ENCODE measurements at places on chromosomes 2 and 18.
A peak's percentile ranks its signal among the peaks of the same experiment; 100 is the strongest.

DNA sequence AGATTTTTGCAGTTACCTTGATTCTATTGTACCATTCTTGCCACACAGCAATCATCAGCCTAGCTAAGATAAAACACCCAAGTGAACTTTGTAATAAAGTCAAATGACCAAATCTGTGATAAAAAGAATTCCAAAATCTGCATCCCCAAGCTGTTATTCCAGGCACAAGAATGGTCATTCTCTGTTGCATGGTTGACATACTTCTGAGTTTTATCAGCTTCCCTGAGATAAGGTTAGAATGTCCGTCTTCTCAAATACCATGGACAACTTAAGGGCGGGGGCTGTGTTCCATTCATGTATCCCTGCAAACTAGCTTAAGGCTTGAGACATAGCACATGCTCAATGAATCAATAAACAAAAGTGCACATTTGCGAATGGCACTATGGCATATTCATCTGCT lies 8.1 kb upstream of the BMP10 start:
- DNase-seq = no peak

GRCh38 chr2:229230256-229230655 lies 40.8 kb downstream of the PID1 start:
- no peak for DNase-seq

DNA sequence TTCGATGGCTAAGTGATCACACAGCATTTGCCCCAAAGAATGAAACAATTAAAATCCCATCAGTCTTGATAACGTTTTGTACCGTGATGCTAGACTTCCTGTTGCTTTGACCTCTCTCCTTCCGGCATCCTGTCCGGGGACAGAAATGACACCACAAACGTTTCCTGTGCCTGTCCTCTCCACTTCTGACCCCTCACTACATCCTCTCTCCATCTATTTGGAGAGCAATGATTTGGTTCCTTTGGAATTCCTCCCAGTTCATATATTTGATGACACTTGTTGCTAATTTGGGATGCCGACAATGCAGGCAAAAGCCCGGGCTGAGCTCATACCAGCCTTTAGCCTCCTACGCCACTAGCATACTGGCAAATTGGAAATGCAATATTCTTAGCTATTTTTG lies 151.2 kb upstream of the CCDC68 start:
- no peak for DNase-seq

GRCh38 chr2:236610991-236611821 lies 41.6 kb downstream of the ACKR3 start:
- peak; percentile 66 for DNase-seq

- no peak for DNase-seq
Observed at GRCh38 chr2:189870381-189871085, 86.3 kb downstream of the PMS1 start.

- DNase-seq = no peak
Observed at GRCh38 chr18:31049189-31049588, 6.6 kb upstream of the DSC3 start.

DNA sequence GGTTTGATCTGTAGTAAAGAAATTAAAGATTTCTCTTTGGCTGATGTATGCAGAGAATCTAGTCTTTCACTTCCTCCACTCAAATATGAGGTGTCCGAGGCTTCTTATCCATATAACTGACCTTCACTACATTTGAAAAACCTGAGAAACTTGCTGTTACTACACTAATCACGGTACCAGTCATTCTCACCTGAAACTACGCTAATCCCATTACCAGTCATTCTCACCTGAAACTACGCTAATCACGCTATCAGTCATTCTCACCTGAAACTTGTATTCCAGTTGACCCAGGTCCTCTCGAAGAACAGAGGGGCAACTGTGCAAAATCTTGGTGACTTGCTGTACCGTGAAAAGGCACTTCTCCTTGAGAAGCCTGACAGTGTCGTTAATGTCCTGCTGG lies 5.1 kb downstream of the MTERF4 start:
- no peak for DNase-seq

DNA sequence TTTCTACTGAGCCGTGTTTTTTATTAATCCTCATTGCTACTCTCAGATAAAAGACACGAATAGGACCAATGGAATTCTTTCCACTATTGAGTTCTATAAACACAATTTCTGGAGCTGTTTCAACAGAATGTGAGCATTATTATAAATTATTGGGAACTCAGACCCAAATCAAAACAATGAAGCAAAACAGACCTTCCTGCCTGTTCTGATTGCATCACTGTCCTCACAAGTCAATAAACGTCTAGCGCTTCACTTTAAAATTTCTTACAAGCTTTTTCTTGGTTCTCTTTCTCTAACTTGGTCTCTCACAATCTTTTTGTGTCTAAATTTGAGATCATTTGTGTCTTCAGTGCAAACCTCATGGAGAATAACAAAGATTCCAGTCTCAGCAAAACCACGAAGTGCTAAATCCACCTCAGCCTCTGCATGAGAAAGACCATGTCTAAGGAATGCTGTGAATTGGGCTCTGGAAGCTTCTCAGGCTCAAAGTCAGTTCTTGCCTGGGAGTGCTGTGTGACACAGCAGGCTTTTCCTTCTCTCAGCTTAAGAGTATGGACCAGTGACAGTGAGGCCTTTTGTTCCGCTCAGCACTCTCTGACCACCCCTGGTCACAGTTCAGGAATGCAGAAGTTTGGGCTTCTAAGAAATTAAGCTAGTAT lies 22.8 kb downstream of the ARHGAP28 start:
- DNase-seq = peak; percentile 65

DNA sequence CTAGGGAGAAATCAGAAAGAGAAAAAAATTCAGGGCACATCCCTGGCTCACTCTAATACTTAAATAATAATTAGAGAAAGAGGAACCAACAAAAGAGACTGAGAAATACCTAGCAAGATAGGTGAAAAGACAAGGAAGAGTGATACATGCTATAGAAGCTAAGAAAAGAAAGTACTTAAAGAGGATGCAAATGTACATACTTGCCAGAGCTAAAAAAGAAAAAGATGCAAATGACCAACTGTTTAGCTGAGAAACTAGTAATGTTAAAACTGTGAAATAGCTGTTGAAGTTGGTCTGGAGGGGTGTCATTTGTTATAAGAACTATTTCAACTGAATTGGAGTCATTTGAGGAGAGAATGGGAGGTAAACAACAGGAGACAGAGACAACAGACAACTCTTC lies 412.2 kb downstream of the SPAG16 start:
- no peak for DNase-seq

DNA sequence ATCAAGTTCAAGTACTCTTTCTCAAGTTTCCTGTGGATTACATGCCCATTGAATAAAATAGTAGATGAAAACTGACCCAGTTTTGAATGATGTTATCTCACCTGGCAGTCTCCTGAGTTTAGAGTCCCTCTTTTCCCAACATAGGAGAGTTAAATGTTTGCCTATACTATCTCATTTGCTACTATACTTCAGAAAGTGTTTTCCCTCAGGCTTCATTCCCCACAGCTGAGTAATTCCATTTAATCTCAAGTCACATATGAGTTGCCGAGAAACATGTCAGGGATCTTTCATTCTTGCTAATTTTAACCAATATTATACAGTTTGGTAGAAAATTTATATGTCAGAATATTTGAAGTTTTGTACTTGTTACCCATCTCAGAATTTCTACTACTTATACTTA lies 150.4 kb upstream of the CDH19 start:
- DNase-seq = no peak

DNA sequence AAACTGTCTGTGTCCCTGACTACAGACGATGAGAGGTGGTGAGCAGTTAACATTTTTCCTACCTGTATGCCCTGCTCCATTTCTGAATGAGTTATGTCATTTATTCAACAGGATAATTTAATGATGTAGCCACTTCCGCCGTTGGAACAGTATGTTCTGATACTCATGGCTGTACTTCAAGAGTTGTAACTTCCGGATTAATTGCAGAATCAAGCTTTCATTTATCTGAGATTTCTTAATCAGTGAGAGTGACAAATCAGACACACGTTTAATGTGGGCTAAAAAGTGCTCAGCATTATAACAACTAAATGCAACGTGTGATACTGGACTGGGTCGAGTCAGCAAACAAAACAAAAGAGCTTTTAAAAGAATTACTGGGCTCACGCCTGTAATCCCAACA lies 107.7 kb downstream of the KCTD1 start:
- no peak for DNase-seq

DNA sequence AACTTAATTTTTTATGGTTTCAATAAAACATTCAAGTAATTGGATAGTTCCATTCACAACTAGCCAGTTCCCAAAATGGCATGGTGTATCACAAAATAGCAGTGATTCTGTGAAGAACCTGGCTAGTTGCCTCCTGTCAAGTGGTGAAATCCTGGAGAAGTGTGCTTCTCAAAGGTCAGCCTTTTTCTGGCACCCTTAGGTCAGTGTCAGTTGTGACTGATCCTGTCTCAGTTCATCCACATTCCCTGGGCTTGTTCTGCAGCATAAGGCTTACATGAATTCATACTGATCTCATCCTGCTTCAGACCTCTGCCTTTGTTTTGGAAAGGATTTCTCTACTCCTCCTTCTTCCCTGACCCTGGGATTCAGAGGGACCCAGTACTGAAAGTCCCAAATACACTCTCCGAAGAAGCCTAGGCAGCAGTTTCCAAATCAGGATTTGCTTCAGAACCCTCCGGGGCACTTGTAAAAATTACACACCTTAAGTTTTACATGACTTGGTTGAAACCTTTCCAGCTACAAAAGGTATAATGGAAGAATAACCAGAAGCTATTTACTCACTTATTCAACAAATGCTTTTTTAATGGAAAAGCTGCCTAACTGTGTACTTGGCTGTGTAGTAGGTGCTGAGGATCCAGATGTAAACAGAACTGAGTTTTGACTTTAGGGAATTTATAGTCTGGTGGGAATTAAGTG lies 11.0 kb downstream of the MAP3K20 start:
- peak; percentile 24 for DNase-seq

GRCh38 chr2:205060269-205060668 lies 515.0 kb downstream of the PARD3B start:
- DNase-seq = peak; percentile 54

GRCh38 chr2:105764059-105764458 lies 19.3 kb downstream of the NCK2 start:
- no peak for DNase-seq

DNA sequence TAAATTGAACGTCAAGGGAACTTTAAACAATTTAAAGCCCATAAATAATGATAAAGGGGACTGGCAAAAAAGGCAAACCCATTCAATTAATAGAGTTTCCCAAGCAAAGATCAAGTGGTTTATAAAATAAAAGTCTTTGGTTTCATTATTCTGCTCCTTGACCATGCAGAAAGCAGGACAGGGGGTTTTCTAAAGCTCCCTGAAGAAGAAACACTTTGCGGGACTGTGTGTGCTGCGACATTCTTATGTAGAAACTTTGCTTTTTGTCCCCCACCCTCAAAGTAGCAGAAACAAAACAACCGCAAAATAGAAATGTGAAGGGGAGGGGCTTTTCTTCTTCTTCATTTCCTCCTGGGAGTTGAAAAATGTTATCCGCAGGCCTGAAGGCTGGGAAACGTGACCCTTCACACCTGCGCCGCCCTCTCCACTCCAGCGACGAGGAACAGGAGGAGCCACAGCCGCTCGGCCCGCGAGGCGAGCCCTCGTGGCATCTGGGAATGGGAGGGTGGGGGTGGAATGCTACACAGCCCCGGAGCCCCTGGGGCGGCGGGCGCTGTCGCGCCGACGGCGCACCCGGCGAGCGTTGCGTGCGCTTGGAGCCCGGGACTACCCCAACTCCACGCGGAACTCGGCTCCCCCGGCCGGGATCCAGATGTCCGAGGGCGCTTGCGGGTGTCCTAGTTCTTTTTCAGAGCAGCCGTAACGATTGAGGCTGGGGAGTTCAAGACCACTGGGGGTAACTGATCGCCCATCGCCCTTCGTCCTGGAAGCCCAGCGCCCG lies 4.3 kb upstream of the GBX2 start:
- no peak for DNase-seq

GRCh38 chr2:237459226-237459625 lies 27.8 kb upstream of the MLPH start:
- no peak for DNase-seq

- no peak for DNase-seq
Observed at GRCh38 chr18:37321582-37322491, 243.8 kb downstream of the CELF4 start.

DNA sequence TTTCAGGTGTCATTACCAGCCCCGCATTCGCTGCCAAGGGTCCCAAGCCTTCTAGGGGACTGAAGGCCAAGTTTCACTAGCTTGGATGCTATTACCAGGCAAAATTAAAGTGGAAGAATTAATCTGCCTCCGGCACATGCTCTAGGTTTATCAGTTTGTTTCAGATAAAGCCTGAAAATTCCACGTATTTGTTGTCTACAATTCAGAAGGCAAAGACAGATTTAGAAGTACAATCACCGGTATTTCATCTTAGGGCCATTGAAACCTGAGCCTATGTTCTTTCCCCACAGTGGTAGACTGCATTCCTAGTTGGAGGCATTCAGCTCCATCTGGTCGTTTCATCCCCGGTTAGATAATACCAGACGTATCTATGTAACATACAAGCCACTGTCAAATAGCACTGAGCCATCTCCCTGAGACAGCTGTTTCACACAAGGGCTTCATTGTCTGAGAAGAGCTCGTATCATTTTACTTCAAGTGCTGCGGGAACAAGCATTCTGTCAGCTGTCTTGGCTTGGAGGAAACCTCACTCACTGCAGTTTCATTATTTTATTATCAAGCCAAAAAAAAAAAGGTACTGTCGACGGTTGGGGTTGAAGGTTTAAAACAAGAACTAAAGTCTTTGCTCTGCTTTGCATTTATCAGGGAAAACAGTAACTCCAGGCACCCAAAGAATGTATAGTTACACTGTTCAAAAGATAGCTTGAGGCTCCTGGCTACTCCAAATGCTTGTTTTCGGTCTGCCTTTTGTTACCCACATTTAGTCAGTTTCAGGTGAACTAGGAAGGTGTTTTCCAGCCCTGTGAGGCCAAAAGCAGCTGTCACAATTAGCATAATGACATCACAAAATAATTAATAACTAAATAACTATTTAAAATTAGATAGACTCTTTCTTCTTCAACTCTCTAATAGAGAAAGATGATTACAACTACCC lies 76.7 kb downstream of the TGIF1 start:
- peak; percentile 23 for DNase-seq

GRCh38 chr2:107810734-107811133 lies 16.0 kb upstream of the RGPD4 start:
- no peak for DNase-seq

GRCh38 chr2:230777721-230778120 lies 65.1 kb downstream of the CAB39 start:
- DNase-seq = no peak

GRCh38 chr2:84701880-84702279 lies 179.0 kb downstream of the TRABD2A start:
- peak; percentile 84 for DNase-seq

DNA sequence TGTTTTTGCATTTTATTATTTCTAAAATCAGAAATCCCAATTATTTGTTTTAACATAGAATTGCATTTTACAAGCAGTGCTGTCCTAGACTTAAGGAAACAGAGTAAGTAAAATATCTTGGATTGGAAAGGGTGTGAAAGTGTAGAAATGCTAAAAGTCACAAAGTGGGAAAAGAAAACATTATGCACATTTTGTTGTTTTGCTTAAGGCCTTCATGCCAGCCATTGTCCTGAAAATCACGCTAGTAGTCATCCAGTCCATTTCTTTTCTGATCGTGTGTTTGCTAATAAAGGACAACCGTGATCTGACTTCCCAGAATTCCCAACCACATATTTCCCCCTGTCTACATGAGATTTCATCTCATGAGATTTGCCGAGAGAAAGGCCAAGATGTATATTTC lies 199.1 kb downstream of the PTGR3 start:
- no peak for DNase-seq
